ENCODE measurements at places on chromosomes 13 and 19. TPM values are rescaled to one million over a fixed set of nuclear protein-coding genes. Genes with fewer than 3 reads are reported as not detected.

Gene ZNF766
- total RNA-seq, result 17.5 TPM

Gene SLC39A3
- 26.7 TPM for total RNA-seq

- no peak for DNase-seq
Observed at GRCh38 chr13:98182589-98182988, 5.5 kb upstream of the RNF113B start.

DNA sequence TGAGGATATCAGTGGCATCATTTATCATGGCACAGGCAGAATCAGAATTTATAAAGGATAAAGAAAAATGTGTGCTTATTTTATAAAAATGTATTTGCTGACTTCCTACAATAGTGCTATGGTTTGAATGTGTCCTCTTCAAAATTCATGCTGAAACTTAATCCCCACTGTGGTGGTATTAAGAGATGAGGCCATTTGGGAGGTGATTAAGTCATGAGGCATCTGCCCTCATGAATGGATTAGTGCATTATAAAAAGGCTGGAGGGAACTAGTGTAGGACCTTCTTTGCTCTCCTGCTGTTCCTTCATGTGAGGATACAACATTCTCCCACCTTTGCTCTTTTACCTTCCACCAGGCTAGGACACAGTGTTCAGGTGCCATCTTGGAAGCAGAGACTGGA is 212.8 kb downstream of the RFC3 start:
- no peak for DNase-seq

DNA sequence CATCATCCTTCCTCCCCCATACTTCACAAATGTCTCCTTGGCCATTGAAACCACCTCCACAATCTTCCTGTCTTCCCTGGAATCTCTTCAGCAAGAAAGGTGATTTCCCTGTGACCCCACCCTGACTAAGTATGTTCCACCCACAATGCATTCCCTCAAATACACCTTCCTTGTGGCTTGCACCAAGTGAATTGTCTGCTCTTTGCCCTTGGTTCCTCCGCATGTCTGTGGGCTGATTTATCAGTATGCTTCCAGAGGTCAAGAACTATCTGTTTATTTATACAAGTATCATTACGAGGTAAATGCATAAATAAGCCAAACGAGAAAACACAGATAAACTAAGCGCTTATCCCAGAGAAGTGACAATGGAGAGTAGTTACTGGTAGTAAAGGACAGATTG is 45.4 kb upstream of the POMP start:
- no peak for DNase-seq

Gene AXL
- total RNA-seq, result 59.1 TPM

DNA sequence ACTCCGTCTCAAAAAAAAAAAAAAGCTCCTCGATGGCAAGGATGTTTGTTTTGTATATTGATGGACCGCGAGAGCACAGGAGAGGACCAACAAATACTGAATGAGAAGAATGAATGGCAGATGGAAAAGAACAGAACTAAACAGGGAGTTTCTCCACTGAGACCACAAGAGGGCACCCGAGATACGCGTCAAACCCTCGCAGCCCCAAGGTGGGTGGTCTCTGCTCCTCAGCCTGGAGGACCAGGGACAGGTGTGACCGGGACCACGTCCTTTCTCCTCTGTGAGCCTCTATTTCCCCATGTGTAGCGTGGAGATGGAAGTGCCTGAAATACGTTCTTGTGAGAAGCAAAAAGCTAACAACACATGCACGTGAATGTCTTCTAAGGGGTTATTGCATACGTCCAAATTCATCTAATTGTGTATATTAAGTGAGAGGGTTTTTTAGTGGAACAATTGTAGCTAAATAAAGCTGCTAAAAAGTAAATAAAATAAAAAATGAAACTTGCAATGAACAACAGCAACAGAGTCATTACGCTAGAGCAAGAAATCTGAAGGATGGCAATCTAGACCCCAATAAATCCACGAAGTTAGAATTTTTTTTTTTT is 8.3 kb upstream of the CDC42EP5 start:
- no peak for DNase-seq

DNA sequence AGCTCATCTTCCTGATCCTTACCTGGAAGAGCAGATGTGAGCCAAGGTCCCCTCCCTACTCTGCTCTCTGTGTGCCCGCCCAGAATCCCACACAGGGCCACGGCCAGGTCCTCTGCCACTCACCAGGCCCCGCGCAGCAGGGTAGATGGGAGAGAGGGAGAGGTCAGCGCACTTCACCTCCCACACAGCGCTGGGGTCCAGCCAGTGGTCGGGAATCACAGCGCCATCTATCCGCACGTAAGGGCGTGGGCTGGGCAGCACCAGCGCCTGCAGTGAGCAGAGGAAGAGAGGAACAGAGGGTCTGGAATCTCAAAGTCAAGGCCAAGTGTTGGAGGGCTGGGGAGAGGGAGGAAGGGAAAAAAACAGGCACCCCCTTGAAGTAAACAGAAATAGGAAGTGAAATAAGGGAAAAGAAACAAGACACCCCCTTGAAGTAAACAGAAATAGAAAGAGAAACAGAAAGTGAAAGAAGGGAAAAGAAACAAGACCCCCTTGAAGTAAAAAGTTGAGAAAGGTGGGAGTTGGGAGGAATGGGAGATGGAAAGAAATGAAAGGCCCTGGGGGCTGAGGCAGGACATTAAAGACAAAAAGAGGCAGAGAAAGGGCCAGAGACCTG is 7.0 kb upstream of the PLA2G4C start:
- no peak for DNase-seq

Gene MTUS2
- total RNA-seq, result 0.41 TPM

DNA sequence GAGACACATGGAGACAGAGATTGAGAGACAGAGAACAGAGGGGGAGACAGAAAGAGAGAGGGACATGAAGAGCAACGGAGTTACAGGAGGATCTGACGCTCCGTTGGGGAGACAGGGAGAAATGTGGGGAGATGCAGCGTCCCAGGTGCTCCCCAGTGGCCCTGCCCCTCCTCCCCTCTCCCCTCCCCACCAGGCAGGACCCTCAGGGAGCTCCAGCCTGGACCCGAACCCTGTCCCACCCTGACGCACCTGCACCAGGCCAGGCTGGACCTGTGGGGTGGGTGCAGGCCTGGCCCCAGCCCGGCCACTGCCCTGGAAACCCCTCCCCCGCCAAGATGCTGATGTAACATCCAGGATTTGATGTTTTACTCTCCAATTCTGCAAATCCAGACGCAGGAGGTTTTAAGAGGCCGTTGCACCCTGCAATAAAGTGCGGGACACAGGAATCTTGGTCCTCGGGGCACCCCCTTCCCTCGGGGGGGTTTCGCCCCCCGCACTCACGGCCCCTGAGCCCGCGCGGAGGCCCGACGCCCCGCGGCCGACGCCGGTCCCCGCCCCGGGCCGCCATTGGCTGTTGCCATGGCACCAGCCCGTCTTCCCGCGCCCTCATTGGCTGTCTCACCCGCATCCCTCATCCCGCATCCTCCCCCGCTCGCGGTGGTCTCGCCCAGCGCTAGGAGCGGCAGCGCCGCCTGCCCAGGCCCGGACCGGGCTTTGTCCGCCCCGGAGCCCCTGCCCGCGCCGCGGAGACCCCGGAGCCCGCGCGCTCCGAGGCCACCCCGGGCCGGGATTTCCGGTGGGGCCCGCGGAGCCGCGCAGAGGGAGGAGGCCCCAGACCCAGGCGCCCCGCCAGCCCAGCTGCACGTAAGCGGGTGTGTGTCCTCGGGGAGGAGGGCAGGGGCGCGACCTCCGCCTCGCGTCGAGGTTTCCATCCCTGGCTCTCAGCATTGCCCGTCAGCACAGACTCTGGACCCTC is at the start of gene APC2:
Gene APC2 (plus strand): TSS at position 655 of the 976 bp plus-strand sequence. CDS start 2,881 bp downstream, outside the sequence.
- no peak for DNase-seq

DNA sequence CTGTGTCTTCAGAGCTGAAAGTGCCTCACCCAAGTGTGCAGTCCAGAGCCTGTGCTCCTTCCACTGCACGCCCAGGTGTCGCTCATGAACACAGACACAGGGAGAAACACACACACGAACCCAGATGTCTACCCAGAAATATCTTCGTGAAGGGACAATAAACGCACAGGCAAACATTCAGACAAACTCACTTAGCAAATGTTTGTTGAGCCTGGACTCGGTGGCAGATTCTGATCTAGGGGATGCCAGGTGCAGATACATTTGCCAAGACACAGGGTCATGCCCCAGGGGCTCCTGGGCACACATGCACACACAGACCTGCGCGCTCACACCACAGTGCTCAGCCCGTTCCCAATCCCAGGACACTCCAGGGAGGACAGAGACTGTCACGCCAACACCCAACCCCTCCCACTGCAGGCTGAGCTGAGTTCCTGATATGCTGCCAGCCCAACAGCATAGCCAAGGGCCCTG is 31.9 kb downstream of the SCGB2B2 start:
- DNase-seq, result no peak

DNA sequence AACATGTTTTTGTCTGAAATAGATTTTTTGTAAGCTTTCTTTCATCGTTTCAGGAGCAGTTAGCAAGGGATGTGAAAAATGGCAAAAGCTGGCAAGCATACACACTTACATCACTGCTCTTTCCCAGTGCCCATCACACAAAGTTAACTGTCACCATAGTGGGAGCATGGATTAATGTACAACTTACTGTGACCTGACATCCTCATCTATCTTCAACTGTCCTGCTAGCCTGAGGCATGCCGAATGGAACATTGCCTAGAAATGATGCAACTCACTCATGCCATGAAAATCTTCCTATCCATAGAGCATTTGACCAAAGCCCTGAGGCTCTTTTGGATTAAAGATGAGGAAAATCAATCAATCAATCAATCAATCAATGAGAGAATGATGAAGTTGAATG is 491.7 kb upstream of the SLC10A2 start:
- DNase-seq, result no peak

DNA sequence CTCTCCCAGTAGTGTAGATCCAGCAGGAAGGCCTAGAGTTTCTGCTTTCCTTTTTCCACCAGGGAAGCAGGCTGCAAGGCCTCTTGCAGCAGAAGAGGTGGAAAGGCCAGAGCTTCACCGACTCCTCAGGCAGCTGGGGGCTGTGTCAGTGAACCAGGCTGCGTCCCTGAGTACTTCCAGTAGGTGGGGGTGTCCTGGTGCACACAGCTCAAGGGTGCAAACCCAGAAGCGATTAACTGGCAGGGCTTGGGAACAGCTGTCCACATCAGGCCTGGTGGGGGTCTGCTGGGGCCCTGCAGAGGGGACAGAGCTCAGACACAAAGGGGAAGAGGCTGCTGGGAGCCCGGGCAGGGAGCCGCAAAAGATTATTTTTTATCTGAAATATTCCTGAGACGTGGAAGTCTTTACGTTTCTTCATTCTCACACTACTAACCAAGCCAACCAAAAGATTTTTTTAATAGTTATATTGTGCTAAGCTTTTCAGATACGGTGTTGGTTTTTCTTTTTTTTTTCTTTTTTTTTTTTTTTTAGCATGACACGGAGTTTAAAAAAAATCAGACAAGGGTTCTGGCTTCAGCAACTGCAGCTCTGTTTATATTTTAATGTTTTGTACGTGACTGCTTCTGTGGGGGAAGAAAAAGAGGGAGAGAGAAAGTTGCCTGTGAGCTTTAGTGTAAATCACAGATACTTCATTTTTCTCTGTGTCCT is 11.0 kb downstream of the TSHZ3 start:
- no peak for DNase-seq

DNA sequence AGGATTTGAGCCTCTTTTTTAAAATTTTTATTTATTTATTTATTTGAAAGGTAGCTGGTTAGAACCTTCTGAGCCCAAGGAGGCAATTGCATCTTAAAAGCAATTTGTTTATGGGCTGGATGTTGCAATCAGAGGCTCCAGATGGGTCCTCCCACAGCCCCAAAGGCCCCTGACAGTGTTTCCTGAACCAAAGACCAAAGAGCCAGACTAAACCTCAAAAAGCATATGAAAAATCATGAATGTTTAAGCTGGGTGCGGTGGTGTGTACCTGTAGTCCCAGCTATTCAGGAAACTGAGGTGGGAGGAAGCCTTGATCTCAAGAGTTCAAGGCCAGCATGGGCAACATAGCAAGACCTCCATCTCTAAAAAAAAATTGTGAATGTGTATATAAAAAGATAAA is 67.8 kb upstream of the RGCC start:
- DNase-seq, result no peak

DNA sequence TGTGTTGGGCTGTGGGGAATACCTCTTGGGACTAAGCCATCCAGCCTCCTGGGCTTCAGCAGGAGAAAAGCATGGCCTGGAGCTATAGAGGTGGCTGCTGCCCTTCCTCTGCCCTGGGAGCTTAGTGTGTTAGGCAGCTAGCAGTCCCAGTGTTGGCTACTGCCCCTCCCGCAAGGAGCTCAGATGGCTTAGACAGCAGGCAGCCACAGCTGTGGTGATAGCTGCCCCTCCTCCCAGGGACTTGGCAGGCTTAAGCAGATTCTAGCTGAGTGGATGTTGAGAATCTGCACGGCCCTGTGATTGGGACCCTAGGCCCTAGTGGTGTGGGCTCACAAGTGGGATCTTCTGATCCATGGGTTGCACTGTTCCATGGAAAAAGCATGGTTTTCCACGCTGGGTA is 264.5 kb downstream of the TDRD3 start:
- DNase-seq, result no peak

Gene KLHL1
- total RNA-seq, result not detected

Gene OR4F17
- total RNA-seq, result not detected

DNA sequence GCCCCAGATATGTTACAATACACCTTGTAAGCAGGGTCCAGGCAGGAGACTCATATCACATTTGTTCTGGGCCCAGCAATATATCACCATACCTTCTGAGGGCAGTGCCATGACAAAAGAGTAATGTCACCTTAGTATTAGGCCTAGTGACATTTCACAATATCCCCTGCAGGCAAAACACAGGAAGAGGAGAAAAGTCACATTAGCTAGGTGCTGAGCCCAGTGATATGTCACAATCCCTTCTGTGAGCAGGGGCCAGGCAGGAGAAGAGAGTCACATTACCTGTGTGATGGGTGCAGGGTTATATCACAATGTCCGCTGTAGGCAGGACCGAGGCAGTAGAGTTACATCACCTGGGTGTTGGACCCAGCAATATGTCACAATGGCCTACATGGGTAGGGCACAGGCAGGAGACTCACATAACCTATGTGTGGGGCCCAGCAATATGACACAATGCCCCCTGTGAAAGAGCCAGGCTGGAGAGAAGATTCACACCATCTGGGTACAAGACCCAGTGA is 12.4 kb upstream of the ZNF91 start:
- no peak for DNase-seq

DNA sequence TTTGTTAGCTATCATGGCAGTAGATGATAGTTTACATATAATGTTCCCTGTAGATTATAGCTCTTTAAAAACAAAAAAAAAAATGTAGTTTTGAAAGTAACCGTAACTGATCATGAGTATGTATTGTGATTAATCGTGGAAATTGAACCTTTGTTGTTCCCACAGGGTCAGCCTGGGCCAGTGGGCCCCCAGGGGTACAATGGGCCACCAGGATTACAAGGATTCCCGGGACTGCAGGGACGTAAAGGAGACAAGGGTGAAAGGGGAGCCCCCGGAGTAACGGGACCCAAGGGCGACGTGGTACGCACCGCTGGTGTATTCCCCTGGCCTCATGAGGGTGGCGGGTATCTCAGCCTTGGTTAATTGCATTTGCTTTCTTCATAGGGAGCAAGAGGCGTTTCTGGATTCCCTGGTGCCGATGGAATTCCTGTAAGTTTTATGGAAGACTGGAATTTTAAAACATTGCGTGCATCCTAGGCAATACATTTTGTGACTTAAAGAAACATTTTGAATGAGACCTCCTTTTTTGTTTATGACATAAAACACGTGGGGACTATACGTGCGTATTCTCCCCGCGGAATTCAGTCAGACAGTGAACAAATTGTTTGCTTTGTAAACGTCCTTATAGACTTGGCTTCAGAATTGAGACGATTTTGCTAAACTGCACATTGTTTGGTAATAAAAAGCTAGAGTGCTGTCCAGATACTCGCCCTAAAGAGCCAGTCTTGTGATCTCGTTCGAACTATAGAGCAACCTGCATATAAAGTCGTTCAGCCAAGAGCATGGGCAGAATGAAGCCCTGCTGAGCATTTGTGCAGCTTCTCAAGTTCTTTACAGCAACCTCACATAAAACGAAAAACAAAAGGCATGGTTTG is 117.7 kb downstream of the COL4A2 start:
- DNase-seq, result no peak

Measured in upper lobe of right lung (tissue), 1 donor.